ENCODE measurements at places on chromosomes 11 and 22. TPM values are rescaled to one million over a fixed set of nuclear protein-coding genes. Genes with fewer than 3 reads are reported as not detected.
A peak's percentile ranks its signal among the peaks of the same experiment; 100 is the strongest.

The INPP5J gene
- 15.4 TPM for total RNA-seq

The SSTR3 gene
- total RNA-seq, result not detected

The PKP3 gene
- total RNA-seq, result not detected

The KRTAP5-11 gene
- not detected for total RNA-seq

The NDUFS8 gene
- total RNA-seq, result 136 TPM

The SOX6 gene
- total RNA-seq, result 1.4 TPM

DNA sequence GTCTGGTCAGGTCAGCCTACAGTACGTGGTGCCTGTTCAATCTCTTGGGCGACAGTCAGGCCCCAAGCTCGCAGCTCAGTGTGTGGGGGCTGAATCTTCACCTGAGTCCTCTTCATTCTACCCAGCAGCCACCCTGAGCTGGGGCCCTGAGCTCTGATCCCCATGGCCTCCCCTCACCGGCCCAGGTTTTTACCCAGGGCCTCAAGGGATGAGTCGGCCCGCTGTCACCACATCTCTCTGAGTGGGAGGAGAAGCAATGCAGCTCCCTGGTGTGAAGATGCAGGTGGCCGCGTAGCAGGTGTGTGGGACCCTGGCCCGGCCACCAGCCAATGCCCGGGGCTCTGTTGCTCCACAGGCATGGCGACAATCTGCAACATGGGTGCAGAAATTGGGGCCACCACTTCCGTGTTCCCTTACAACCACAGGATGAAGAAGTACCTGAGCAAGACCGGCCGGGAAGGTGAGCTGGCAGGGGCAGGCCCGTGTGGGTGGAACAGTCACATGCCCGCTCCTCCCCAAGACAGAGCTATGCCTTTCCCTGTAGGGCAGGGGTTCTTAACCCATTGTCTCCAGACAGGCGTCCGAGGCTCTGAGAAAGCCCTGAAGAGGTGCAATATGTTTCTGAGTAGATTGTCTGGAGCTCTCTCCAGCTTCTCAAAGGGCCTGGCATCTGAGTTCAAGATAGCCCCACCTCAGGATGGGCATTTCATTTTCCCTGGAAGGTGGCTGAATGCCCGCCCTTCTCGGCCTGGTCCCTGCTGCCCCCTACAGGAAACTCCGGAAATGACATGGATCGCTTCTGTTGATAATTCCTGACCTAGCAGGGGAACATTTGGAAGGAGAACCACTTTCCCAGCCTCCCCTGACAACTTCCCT is 26.9 kb downstream of the POLR3H start:
- DNase-seq, result peak; percentile 85

- DNase-seq, result no peak
Measured at GRCh38 chr11:67441731-67442351, 1.4 kb downstream of the CORO1B start.

- DNase-seq, result no peak
Measured at GRCh38 chr22:17724241-17724640, 50.0 kb downstream of the BID start.

GRCh38 chr22:33315117-33315516 is 256.9 kb upstream of the SYN3 start:
- DNase-seq, result no peak

DNA sequence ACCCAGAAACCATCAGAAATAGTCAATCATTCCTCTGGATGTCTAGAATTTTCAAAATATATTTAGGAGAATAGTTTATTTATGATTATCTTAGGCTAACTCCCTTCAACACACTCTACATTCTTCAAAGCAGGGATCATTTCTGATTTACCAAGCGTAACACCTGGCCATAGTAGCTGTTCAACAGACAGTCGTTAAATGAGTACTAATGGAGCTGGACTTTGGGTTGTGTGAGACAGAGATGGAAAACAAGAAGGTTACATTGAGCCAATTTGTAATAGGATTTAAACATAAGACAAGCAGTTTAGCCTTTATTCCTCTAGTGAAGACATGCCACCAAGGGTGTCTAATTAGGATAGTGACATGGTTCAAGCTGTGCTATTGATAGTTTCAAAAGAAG is 129.2 kb upstream of the ANO3 start:
- no peak for DNase-seq

DNA sequence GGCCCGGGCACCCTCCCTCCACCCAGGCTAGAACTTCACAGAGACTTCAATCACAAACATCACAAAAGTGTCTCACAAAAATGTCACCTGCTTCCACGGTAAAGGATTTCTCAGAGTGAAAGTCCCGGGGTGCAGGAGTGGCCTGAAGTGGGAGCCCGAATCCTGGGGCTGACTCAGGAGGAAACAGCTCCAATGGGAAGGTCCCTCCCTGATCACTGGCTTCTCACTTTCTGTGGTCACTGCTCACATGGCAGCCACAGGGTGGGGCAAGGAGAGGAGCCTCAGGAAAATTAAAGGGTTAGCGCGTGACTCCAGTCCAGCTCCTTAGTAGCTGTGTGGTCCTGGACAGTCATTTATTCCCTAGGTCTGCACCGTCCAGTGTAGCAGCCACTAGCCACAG is 564.5 kb upstream of the B3GAT1 start:
- DNase-seq, result no peak

DNA sequence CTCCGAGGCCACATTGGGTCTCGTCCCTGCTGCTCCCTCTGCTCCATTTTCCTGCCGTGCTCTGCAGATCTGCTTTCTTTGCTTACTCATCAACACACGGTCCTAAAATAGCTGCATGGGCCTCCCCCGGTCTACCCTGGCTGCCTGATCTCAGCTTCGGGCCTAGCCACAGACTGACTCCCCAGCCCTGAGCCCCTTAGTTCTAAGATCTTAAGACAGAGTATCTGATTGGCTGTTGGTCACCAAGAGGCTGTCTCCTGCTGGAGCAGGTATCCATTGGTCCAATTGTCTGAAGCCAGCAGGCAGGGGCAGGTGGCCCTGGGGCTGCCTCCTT is 53.7 kb upstream of the NECTIN1 start:
- no peak for DNase-seq

GRCh38 chr22:40911772-40912171 is 39.4 kb upstream of the RBX1 start:
- DNase-seq, result no peak

DNA sequence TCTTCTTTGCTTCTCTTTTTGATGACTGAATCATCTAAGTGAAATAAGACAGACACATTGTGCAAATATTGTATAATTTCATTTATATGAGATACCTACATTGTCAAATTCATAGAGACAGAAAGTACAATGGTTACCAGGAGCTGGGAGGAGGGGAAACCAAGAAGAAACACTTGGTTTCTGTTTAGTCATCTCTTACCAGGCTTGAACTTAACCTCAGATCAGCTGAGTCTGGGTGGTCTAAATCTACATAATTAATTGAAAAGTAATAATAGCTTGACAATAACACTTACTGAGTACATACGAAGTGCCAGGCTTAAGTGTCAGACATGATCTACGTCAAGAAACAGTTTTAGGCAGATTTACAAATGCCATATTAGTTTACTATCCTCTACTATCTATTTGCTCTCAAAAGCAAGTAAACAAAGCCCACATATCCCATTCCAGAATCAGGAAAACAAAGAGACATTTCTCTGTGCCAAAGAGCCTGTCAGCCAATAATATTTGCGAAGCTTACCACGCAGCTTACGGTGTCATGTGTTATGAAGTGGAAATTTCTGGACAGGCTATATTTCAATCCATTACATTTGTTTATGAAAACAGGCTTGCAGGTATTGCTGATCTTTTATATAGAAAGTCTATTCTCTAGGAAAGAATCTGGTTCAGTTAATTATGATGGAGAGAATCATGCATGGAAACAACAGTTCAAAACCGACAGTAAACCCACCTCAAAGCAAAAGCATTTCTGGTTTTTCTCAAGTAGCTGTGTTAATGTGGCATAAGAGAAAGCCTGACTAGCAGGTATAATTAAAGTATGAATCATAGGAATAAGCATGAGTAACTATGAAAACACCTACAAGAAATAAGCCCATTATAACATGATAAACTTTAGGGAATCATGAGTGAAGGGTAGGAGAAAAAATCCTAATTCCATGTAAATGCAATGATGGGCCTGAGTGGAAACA is 2.7 kb upstream of the ARHGAP42 start:
- DNase-seq, result no peak

- DNase-seq, result no peak
Measured at GRCh38 chr11:3783611-3784010, 13.7 kb downstream of the NUP98 start.
